ENCODE measurements at places on chromosomes 5 and 9. TPM values are rescaled to one million over a fixed set of nuclear protein-coding genes. Genes with fewer than 3 reads are reported as not detected.

The F2R gene
- 23.7 TPM for total RNA-seq

The ABO gene
- total RNA-seq: 0.69 TPM

The FOCAD gene
- total RNA-seq: 40.7 TPM

DNA sequence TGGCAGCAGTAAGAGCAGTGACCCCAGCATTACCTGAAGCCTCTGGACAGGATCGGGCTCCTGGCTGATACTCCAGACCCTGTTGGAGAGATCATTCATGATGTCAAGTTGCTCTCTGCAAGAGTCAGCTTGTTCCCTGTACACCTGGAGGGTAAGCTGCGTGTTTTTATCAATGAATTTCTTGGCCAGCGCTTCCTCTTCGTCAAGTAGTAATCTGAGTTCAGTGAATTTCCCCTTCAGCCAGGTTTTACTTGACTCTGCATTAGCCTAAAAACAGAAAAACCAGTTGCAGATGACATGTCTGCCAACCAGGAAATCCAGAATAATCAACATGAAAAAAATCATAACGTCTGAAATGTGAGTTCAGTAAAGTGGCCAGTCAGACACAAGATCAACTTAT lies 19.1 kb downstream of the TRIM14 start:
- H3K27ac ChIP-seq: peak overlapping the region; percentile 94
- peaks cover 52% of the 10 kb centered on the region for H3K4me1 ChIP-seq
- H3K4me3 ChIP-seq: peak overlapping the region; percentile 67

DNA sequence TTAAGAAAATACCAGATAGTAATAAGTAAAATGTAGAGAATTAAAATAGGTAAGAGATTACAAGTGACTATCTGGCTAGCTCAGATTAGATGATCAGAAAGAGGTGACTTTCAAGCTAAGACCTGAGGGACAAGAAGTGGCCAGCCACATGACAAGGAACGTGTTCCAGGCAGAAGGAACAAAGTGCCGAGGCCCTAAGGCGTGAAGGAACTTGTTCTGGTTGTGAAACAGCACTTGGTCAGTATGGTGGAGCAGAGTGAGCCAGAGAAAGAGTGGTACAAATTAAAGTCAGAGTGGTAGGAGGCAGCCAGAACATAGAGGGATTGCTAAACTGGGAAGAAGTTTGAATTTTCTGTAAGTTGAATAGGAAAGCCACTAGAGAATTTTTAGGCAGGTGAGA lies 73.6 kb downstream of the ADRB2 start:
- H3K4me1 ChIP-seq: peaks cover 9% of the 10 kb centered on the region
- peaks cover 18% of the 10 kb centered on the region for H3K36me3 ChIP-seq
- no peaks in the 10 kb centered on the region for H3K27me3 ChIP-seq
- DNase-seq: no peak
- H3K27ac ChIP-seq: no peak overlapping the region

DNA sequence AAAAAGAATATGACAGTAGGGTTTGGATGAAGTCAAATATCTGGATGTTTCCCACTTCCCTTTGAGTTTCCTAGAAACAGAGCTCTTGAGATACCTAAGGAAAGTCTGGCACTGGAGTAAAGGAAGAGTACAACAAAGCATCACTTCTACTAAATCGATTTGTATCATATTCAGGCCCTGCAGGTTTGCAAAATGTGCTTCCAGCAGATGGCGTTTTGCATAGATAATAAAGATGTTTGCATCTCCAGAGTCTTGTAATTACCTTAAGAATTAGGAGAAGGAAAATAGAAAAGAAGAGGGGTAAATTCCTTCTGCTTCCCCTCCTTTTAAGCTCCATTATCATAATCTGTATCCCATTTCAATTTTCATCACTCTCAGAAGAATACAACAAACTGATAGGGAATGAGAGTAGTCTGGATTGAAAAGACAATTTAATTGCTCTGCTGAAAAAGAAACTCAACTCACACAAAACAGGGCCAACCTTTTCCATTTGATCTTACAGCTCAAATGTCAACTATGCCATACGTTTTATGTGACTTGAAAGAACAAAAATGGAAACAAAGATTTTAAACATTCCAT lies 380.4 kb downstream of the PTPRD start:
- H3K36me3 ChIP-seq: no peaks in the 10 kb centered on the region
- no peak for DNase-seq
- no peaks in the 10 kb centered on the region for H3K27me3 ChIP-seq
- H3K27ac ChIP-seq: no peak overlapping the region
- H3K4me1 ChIP-seq: no peaks in the 10 kb centered on the region

DNA sequence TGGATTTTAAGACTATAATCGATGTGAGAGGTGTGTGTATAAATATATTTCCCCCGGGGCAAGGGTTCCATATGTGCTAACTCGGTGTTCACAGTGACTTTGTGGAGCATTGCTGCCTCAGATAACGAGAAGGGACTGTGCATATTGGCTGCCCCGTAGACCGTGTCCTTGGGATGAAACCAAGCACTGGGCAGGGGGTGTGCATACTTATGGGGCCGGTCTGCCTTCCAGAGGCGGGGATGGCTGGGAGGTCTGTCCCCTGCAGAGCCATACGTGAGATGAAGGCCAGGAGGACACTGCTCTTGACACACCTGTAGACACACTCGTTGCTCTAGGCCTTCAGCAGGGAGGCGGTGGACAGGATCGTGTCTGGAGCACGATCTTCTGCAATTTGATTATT lies 56.0 kb upstream of the ZNF354A start:
- no peak for DNase-seq
- no peaks in the 10 kb centered on the region for H3K4me1 ChIP-seq
- H3K36me3 ChIP-seq: no peaks in the 10 kb centered on the region
- H3K4me3 ChIP-seq: no peak overlapping the region
- no peak overlapping the region for H3K27ac ChIP-seq
- H3K27me3 ChIP-seq: no peaks in the 10 kb centered on the region

GRCh38 chr9:137237759-137238726 lies 3.0 kb upstream of the TUBB4B start:
- H3K4me3 ChIP-seq: no peak overlapping the region
- DNase-seq: no peak
- H3K36me3 ChIP-seq: peaks cover 5% of the 10 kb centered on the region
- peaks cover 18% of the 10 kb centered on the region for H3K4me1 ChIP-seq
- H3K27me3 ChIP-seq: no peaks in the 10 kb centered on the region
- H3K27ac ChIP-seq: no peak overlapping the region

DNA sequence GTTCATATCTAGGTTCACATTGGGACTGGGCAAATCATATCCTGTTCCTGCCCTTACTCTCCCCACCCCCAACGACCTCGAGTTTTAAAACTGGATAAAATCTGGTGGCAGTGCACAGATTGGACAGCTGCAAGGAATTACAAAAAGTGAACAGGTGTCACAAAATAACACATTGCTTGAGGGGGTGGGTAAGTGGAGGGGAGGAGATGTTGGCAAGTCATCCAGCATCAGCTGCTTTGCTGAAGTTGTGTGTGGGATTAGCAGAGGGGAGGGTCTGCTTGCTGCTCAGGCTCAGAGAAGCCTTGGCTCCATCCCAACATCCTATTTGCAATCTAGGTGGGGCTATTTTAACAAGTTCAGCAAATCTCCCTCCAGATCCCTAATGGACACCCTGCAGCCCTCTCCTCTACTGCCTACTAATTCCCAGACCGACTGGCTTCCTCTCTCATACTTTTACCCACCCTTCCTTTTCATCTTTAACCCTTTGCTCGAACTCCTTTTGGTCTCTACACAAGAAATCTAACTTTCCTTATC lies 39.8 kb upstream of the SLC24A2 start:
- H3K4me1 ChIP-seq: no peaks in the 10 kb centered on the region
- DNase-seq: no peak
- H3K36me3 ChIP-seq: no peaks in the 10 kb centered on the region
- peaks cover 20% of the 10 kb centered on the region for H3K27me3 ChIP-seq
- H3K27ac ChIP-seq: no peak overlapping the region
- H3K4me3 ChIP-seq: no peak overlapping the region

All from natural killer cell treated with Interleukin-12 subunit alpha and Interleukin-12 subunit beta and Interleukin-15 and Interleukin-18, amount 100 ng/mL, for 72 hours (primary cell).